HCT116 (cell line): ENCODE measurements at places on chromosomes 5 and 9. TPM values are rescaled to one million over a fixed set of nuclear protein-coding genes. Genes with fewer than 3 reads are reported as not detected.

DNA sequence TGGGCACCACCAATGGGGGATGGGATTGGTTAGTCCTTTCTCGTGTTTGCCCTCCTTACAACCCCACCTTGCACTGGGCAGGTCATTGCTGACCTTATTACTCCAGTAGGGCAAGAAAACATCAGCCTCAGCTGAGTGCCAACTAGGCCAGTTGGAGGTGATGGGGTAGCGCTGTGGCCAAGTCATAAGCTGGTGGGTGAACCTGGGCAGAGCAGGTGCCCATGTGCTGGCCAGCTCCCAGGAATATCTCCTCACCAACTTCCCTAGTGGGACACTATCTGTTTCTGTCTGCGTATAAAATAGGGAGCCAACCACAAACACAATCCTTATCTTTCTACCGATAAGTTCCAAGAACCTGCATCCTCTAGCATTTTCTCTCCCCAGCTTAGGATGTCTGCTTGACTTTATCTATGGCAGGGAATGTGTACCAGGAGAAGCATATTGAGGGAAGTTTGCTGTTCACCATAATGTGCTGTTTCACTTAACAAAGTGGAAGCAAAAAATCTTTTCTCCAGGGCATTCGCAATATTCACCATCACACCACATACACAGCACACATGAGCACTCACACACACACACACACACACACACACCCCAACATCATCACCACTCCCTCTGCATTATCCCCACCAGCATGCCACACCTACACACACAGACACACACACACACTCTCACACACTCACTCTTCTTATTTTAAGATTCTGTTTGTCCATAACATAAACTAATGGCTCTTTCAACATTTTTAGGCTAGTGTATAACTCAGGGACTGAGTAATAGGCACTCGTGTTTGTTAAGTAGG is 390.0 kb downstream of the ENC1 start:
- DNase-seq = no peak

Gene OGN
- total RNA-seq = 0.15 TPM

DNA sequence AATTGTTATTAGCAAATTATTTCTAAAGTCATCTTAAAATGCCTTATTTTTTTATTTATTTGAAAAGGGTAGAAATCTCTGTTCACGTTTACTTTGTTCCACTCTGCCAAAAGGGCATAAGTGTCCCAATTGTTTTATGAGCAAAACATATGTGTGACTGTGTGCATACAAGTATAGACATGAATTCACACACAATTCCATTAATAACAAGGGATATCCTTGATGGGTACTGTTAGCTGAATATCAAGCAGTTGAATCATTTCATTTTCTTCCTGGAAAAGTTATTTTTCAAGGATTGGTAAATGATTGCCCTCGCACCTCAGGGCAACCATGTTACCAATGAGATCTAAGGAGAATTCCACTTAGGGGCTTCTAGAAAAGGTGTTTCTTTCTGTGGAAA is 92.1 kb upstream of the TAF11L2 start:
- DNase-seq = no peak

DNA sequence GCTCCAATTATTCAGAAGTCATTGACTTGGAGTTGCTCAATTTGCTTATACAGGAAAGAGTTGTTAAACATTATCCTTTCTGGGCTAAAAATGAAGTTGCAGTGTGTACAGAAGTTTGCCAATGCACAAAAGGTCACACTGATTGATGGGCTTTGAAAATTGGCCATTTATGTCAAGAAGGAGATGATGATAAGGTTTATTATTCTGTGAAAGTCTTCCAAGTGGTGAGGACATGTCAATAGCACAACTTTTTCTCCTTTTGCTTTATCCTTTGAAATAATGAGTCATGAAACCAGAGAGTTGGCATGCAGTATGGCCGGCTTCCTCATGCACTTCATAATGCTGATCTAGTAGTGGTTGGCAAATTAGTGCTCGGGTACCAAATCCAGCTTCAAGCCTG is 848.5 kb upstream of the WWC1 start:
- DNase-seq = no peak

- DNase-seq = no peak
These were observed 4.2 kb downstream of the NEK6 start for GRCh38 chr9:124261736-124262648.

GRCh38 chr9:14301583-14302021 is 12.3 kb downstream of the NFIB start:
- no peak for DNase-seq

Gene ADAMTS13
- total RNA-seq = 9.2 TPM

Gene ADGRV1
- 6.0 TPM for total RNA-seq

Gene PLCXD3
- total RNA-seq = not detected

Gene C5orf52
- not detected for total RNA-seq

Gene TERT
- total RNA-seq = 6.9 TPM

DNA sequence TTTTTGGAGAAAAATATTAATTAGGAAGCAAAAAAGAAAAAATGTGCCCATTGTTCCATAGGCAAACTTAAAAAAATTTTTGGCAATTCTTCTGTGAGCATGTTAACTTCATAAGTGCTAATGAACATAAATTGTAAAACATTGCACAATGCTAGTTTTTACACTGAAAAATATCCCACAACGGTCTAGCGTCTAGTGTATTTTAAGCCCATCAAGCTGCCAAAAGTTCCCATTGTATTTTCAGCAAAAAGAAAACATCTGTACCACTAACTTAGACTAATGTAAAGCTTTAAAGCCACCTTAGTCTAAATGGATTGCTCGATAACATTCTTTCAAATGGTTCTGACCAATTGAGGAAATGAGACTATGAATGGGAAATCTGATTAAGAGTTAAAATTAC is 2.8 kb downstream of the NR6A1 start:
- DNase-seq = no peak

DNA sequence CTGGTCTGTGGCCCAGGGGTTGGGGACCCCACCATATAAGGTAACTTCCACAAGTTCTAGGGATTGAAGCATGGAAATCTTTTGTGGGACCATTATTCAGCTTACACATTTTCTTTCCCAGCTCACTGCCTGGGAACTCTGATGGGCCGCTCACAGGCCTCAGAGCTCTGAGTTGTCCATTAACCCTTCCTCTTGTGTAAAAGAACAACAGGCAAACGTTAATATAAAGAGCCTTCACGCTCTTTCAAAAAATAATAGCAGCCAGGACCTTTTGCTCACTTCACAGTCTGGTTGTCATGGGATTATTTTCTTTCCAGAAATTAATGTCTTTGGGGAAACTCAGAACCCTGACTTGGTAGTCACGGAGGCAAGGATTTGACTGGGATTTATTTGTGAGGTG is 443.3 kb downstream of the AGTPBP1 start:
- DNase-seq = no peak

GRCh38 chr5:108129129-108129528 is 252.8 kb downstream of the FBXL17 start:
- no peak for DNase-seq

DNA sequence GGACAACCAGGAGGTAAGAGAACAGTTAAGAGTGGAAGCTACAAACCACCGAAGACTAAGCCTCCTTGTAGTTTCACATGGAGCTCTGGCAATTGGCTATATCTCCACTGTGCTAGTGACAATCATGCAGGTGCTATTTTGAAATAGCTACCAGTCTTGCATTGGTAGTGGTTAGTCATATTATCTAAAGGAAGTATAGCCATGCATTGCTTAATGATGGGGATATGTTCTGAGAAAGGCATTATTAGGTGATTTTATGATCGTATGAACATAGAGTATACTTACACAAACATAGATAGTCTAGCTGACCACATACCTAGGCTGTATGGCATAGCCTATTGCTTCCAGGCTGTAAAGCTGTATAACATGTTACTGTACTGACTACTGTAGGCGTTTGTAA is 28.4 kb downstream of the HSDL2 start:
- no peak for DNase-seq
